ENCODE measurements at places on chromosomes 1 and 21.

GRCh38 chr1:117819301-117819700 lies 110.1 kb downstream of the GDAP2 start:
- no peak for DNase-seq

GRCh38 chr1:92992054-92992453 lies 30.8 kb upstream of the DIPK1A start:
- no peak for DNase-seq

GRCh38 chr1:59360170-59360569 lies 63.3 kb downstream of the FGGY start:
- DNase-seq, result no peak

- no peak for DNase-seq
Observed at GRCh38 chr1:78549331-78549730, 58.6 kb downstream of the PTGFR start.

DNA sequence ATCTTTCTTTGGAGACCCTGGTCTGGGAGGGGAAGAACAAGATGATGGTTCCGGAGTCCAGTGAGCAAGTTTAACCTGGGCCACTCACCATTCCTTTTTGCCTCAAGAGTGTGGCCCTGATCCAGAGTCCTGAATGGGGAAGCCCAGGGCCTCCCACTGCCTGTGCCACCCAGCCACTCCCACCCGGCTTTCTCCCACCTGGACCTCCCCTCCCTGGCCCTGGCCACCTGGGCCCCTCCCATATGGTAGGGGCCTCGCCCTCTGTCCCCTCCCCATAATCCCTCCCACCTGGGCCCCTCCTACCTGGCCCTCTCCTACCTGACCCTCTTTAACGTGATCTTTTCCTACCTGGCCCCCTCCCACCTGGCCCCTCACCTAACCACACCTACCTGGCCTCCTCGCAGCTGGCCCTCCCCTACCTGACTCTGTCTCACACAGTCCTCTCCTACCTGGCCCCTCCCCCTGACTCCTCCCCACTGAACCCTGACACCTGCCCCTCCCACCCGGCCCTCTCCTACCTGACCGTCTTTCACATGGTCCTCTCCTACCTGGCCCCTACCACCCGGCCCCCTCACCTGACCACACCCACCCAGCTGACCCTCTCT lies 220.7 kb upstream of the VAMP3 start:
- no peak for DNase-seq

DNA sequence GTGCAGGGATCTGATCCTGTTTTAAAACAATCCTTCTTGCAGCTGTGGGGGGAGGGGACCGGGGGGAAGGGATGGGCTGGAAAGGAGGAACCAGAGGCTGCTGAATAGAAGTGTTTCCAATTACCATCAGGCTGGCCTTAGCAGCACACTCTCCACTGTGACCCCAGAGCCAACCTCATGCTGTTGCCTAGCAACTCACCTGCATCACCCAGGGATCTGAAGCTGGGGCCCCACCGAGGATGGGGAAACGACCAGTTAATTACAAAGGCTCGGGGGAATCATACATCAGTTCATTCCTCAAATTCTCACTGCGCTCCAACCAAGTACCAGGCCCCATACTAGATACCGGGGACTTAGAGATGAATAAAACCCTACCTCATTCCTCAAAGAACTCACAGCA lies 11.9 kb upstream of the GPX7 start:
- no peak for DNase-seq

DNA sequence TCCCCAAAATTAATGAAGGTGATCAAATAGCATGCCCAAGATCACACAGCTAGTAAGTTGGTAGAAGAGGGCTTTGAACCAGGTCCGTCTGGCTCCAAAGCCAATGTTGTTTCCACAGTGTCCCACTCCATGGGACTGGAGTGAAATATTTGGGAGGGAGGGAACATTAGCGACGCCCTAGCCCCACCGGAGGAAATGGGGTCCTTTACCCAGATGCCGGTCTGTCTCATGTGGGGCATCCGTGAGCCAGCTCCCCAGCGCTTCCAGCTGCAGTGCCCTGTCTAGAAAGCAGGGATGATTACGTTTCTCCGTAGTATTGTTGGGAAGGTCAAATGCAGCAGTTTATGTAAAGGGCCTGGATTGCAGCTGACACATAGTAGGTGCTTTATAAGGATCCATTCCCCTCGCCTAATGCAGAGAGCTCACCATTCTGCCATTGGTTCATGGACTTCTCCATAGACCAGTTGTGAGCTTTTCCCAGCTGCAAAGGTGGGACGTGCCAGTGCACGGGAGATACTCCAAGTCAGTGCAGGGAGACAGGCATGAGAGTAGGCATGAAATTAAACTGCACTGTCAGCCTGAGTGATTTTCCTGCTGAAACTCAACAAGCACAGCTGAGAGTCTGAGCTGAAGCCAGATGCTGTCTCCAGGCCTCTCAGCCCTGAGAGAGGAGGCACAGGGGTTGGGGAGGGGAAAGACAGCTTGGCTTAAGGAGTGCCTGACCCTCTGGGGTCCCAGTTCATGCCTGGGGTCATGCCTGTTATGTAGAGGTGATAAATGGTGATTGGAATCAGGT lies 24.7 kb downstream of the QSOX1 start:
- no peak for DNase-seq

GRCh38 chr1:183365093-183365492 lies 53.1 kb downstream of the NMNAT2 start:
- DNase-seq, result no peak

DNA sequence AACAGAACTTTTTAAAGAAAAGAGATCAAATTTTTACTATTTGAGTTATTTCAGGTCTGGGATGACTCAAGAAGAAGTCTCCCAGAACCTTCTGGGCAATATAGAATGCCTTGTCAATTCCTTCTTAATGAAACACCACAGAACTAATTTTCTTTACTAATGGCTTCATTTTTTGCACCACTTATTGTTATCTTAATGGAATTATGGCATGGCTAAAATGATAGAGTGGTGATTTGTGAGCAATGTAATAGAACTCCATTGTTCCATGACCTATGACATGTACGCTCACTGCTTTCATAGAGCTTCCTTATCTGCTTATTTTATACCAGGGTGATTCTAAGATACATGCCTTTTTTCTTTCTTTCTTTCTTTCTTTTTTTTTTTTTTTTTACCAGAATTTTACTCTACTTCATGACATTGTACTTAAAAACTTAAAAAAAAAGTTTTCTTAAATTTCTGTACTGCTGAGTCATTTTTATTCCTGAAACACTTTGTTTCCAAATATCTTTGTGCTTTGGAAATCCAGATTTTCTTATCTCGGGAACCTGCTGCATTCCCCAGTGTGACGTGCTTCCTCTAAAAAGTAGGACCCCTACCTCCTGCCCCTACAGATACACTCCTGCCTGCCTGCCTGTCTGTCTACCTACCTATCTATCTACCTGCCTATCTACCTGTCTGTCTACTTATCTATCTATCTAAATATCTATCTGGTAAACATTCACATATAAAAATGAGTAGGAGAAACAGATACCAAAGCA lies 284.9 kb downstream of the PBX1 start:
- no peak for DNase-seq

Measured in GM12891 (cell line).